ENCODE measurements at places on chromosomes 16 and 17.
A peak's percentile ranks its signal among the peaks of the same experiment; 100 is the strongest.

DNA sequence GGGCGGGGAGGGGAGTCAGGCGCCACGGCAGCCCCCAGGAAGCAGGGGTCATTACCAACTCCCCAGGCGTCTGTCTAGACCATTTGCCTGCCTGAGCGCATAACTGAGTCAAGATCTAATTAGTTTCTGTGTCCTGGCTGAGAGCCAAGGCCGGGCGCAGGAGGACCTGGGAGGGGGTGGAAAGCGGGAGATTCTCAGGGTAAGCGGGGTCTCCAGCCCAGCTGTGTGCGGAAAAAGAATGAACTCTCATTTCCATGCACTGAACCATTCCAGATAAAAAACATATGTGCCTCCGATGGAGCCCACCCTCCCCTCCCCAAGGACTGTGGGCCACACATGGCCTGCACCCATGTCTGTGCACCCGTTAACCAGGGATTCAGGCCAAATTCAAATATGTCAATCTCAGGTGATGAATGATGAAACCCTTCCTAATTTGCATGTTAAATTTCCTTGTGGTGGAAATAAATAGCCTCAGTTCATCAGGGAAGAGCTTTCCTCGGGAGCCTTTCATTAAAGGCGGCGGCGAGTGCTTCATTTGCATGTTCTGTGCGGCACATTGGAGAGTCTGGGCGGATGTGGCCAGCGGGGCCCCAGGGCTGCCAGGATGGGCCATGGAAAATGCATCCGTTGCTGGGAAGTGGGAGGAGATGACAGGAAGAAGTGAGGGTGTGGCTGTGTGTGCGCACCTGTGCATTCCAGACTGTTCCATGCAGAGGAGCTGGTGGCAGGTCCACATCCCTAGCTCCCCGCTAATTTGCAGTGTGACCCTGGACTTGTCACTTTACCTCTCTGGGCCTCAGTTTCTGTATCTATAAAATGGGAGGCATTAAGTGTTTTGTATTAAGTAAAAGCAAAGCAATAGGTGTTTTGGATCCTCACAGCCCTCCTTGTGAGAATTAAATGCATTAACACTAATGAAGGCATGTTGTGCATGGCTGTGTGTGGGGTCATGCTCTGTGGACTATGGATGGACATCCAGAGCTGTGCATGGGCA, 151.1 kb downstream of the SDK2 start:
- no peak for DNase-seq

- peak; percentile 87 for DNase-seq
Observed at GRCh38 chr17:82836823-82837357, 2.9 kb downstream of the ZNF750 start.

DNA sequence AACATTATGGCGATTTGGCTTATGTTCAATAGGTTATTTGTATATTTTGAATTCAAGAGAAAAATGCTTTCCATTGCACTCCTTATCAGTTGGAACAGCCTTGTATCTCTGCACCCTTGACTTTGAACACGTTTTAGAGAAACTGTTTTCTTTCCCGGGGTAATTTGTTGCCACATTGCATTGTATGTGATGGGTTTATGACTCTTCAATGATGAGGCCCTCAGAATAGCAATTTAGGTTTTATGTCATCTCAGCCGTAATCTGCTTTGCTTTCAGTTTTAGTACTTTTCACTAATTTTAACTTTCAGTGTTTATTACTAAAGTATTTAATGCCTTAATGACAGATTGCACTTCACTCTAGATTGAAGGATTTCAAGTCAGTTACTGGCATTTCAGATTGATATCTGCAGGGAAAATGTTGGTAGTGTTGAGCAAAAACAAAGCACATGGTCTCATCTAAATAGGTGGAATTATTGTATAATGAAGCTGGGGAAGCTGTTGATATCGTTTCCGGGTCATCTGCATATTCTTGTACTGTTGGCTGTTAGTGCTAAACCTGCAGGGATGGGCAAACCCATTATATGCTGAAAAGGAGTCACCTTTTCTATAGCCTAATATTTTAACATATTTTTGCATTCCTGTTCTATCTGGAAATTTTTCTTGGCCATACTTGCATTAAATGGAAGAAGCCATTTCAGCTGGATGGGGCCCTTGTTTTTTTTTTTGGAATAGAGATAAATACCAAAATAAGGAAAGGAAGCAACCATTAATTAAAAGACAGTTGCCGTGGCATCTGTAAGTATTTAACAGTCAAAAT, 2.0 kb downstream of the LUC7L3 start:
- peak; percentile 12 for DNase-seq

DNA sequence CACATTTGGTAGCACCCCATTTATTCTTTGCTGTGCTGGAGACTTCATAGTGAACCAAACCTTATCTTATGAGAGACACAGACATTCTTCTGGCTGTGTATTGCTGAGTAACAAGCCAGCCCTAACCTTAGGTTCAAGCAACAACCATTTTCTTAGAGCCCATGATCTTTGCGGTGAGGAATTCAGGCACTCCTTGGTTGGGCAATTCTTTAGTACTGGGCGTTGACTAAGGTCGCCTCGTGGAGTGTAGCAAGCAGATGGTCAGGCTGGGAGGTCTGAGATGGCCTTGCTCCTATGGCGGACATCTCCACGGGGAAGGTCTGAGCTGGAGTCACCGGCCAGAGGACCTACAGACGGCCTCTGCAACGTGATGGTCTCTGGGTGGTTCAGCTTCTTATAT, 43.1 kb downstream of the ARSG start:
- no peak for DNase-seq

DNA sequence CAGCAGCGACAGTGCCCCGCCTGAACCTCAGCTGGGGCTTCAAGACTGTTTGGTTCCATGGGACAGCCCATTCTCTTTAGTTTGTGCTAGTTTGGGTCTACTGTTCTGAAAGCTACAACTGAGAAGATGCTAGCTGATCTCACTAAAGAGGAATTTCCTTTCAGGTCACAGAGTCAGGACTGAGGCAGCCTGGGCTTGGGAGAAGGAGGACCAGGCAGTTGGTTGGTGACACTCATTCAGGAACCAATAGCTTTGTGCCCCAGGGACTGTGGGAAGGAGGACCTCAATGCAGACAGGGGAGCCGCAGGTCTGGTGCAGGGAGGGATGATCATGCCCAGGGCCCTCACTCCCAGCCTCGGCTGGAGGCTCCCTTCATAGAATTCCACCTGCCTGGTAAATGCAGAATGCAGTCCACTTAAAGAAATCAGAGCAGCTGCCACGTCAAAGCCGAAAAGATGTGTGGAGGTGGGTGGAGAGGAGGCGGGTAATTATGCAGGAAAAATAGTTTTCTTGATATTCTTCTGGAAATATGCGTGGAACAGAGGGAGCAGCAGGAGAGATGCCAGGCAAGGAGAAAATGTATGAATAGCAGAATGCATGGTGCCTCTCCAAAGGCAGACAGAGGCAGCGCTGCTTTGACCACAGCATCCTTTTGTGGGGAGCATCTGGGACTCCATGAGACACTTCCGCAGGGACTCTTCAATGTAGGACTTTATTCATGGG, 32.6 kb upstream of the ZFP90 start:
- no peak for DNase-seq

DNA sequence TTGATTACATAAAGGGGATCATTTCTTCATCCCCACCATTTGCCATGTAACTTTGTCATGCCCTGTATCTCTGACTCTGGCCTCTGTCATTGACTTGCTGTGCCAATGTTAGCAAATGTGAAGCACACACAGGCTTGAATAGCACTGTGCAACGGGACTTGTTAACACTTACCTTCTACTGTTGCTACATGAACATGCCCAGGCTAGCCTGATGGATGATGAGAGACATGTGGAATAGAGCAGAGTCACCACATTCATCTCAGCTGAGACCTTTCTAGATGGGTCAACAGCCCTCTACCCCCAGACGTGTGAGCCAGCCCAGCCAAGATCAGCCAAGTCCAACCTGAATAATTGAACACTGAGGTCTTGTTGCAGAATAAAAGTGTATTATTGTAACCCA, 162.1 kb upstream of the SALL1 start:
- DNase-seq = no peak

DNA sequence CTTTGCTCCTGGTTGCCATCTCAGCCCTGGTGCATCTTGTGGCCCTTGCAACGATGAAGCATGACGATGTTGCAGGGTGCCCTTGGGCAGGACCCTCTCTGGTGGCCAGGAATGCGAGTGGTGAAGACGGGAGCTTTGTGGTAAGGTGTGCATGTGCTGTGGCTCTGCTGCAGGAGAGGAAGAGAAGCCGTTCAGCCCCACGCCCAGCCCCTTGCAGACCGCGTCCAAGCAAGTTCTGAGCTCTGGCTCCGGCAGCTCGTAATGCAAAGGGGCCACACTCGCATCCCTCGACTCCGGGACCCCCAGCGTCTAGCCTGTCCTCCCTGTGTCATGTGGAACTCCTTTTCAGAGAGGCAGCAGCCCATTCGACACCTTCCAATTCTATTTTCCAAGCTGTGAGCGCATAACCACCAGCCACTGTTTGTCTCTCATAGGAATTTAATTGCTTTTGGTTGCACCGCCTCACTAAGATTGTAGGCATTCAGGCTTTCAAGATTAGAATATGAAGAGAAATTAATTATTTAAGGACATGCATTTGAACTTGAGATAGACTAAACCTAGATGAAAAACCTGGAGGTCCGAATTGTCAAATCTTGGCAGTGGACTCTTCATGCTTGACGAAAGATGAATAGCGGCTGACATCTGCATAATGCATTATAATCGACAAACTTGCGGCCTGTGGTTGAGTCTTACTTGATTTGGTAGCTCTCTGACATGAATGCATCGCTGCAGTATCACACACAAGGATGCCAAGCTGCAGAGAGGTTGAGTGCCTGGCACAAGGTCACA, 21.1 kb upstream of the KCNG4 start:
- no peak for DNase-seq

DNA sequence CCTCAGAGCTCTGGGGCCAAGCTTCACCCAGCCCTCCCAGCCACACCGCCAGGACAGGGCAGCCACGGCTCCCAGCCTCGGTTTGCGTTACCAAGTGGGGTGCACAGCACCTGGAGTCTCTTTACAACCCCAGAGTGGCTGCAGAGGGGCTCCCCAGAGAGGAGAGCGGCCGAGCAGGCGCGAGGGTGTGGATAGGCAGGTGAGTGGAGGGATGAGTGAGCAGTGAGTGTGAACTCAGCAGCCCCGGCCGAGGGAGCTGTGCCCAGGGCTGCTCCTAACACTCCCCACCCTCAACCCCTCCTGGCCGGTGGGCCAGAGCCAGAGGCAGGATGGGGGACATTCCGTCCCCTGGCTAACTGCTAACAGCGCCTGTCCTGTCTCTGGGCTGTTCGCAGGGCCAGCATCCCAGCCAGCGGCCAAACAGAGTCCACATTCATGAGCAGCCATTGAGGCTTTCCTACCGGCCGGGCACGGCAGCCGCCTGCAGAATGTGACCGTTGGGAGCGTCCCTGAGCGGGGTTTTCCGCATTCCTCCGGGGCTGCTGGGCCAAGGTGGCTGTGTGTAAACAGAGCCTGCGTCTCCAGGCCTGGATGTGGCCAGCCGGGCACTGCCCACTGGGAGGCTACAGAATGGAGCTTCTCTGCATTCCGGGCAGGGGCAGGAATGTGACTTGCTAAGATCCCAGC, 5.3 kb downstream of the ZNF469 start:
- no peak for DNase-seq

- DNase-seq = no peak
Observed at GRCh38 chr17:60230358-60230757, 80.6 kb downstream of the CA4 start.

- DNase-seq = no peak
Observed at GRCh38 chr16:53129281-53130158, 74.7 kb downstream of the CHD9 start.

DNA sequence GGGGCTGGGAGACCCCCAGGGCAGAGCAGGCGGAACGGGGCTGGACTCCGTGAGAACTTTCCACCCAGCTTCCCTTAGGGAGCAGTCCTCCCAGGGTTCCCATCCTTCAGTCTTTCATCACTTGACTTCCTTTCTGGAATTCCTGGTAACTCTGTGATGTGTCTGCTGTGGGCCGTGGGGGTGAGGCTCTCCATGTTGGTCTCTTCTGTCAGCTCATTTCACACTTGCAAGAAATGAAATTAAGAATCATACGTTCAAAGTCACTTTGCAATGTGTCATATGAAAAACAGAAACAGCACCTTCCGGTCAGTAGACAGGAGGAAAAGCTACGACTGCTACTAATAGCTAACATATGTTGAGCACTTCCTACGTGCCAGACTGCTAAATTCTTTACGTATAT, 5.4 kb upstream of the BBS2 start:
- DNase-seq = no peak

DNA sequence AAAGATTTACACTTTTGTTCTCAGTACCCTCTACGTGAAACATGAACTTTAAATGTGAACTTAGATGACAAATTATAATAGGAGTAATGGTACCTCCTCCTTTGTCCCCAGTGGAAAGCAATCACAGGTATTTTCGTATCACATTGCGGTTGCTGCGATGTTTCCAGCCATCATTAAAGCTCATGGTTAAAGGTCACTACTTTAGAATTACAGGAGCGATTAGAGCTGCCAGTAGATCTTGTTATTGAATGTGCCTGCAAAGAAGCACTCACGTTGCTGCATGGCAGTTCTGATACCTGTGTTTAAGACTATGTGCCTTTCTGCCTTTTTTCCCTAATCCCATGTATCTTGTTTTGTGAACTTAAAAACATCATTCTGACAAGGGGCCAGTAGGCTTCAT, 301.0 kb downstream of the CPPED1 start:
- no peak for DNase-seq

- peak; percentile 87 for DNase-seq
Observed at GRCh38 chr17:76540381-76541300, 797 bp downstream of the PRCD start.

DNA sequence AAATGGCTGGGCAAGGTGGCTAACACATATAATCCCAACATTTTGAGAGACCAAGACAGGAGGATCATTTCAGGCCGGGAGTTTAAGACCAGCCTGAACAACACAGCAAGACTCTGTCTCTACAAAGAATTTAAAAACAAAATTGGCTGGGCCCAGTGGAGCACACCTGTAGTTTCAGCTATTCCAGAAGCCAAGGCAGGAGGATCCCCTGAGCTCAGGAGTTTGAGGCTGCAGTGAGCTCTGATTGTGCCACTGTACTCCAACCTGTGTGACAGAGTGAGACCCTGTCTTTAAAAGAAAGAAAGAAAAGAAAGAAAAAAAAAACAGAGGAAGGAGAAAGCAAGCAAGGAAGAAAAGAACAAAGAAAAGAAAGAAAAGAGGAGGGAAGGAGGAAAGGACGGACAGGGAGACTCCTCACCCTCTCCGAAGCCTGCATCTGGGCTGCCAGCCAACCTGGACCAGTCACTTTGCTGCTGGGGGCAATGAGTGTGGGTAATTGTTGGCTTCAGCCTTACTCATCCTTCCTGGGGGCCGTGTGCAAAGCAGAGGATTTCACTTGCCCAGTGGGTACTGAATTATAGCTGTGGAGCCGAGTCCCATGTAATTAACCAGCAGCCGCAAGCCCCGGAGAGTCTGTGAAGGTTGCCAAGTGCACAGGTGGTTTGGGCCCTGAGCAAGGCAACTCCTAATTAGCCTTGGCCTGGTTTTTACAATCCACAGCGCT, 6.7 kb upstream of the MT4 start:
- no peak for DNase-seq

Measured in inflammatory macrophage (primary cell).